Karpas-422 (cell line): ENCODE measurements at places on chromosomes 3 and 15.

DNA sequence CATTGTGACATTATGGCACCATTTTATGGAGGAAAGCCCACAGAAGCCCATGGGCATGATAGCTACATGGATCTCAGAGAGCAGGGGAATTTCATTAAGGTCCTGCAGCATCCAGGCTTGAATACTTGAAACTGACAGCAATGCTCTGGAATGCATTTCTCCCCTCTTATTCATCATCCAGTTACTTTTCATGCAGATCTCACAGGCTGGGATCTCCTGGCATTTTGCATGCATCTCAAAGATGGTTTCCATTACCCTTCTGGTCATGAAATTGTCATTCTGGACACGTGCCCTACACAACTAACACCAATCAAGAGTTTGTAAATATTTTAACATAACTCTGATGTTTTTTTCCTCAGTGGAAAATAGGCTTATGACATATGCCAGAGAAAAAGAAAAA is 32.4 kb downstream of the VGLL3 start:
- DNase-seq, result no peak

- peak; percentile 89 for DNase-seq
Observed at GRCh38 chr15:31200735-31201151, 99.2 kb upstream of the TRPM1 start.

DNA sequence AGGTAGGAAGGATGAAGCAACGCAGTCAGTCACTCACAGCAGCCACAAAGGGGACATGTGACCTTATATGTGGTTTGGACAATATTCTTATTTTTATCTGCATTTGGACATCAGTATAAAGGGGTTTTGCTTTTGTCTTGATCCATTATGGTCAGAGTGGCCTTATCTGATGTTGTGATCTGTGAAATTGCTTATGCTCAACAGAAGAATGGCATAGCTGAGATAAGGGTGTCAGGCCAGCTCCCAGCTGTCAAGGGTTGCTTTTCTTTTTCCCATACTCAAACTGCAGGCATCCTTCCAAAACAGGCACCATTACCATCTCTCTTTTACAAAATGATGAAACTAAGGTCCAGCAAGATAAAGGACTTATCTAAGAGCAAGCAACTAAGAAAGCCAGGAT is 28.1 kb downstream of the DCLK3 start:
- no peak for DNase-seq

GRCh38 chr3:126523745-126524428 is at the start of gene CHST13:
TSS of gene CHST13 (plus strand) at chr3:126524155. CDS start at chr3:126524333, 178 bp downstream.
- no peak for DNase-seq

DNA sequence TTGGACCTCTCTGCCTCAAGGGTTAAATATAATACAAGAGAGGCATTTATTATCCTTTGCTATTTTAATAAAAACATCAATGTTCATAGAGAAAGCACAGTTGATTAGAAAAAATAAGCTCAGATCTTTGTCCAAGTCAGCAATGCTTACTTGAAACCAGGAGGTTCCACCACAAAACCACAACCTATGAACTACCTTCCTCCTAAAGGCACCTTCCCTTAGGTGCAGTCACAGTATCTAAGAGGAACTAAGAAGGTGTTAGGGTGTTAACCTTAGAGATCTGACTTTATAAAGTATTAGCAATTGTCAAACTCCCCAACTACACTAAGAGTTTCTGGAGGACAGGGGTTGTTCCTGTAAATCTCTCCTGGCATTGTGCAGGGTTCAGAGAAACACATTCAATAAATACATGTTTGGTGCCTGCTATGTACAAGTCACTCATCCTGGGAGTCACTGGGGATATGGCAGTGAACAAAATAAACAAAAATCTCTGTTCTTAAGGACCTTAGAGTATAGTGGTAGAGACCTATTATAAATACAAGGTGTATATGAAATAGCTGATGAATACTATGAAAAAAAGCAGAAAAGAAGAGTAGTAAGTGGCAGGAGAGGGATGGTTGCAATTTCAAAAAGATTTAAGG is 208.6 kb downstream of the NFKBIZ start:
- DNase-seq, result no peak

- peak; percentile 75 for DNase-seq
Observed at GRCh38 chr3:170154569-170155143, 26.9 kb downstream of the PHC3 start.

DNA sequence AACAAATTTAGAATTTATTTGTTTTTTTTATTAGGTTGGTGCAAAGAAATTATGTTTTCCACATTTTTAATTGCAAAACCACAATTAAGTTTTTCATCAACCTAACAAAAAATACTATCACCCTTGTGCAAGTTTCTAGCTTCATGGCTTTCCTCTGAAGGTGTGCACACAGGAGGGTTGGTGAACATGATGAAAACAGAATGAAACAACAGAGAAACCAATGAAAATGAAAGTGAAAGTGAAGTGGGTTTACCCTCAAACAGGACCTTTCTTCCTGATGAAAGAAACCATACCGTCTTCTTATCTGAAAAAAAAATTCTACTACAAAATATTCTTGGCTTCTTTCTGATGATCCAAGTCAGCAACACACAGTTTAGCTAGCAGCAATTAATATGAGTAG is 71.9 kb upstream of the FEZF2 start:
- DNase-seq, result no peak

DNA sequence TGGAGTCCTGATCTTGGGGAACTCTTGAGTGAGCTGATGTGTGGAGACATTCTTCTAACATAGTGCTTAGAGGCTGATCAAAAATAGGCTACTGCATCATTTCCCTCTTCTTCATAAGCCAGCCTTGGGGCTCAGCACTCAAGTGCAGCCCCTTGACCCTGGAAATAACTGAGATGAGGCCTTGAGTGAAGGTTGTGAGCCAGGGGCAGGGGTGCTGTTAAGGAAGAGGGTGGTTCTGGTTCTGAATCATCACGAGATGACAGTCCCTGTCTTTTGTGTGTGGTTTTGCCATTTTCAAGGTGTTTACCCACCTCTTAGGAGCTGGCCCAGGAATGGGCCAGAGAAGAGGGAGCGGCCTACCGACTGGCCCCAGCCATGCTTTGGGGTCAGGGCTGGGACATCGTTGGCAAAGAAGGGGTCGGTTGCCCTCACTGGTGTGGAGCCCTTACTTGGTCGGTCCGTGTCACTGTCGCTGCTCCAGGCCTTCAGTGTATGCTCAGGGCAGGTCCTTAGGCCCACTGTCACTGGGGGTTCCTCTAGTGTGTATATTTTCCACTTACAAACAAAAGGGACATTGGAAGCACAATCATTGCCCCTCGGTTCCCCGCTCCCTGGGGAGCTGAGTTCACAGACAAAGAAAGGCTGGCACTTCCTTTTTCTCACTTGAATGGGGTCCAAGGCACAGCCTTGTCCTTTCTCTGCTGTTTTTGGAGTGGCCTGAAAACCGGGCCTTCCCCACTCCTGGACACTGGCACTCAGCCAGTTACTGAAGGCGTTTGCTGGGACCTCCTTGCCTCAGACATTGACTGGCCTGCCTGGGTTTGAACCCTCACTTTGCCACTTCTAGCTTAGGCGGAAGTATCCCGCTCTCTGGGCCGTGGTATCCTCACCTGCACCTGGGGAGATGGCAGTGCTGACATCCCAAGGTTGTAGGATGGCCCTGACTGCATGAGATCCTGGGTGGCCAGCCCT is 46.6 kb downstream of the SLC6A6 start:
- no peak for DNase-seq

GRCh38 chr3:88485001-88485400 is 335.2 kb downstream of the C3orf38 start:
- no peak for DNase-seq

- DNase-seq, result no peak
Observed at GRCh38 chr3:52039846-52040245, 16.5 kb downstream of the DUSP7 start.

- DNase-seq, result no peak
Observed at GRCh38 chr3:196638861-196639482, 522 bp upstream of the NRROS start.

DNA sequence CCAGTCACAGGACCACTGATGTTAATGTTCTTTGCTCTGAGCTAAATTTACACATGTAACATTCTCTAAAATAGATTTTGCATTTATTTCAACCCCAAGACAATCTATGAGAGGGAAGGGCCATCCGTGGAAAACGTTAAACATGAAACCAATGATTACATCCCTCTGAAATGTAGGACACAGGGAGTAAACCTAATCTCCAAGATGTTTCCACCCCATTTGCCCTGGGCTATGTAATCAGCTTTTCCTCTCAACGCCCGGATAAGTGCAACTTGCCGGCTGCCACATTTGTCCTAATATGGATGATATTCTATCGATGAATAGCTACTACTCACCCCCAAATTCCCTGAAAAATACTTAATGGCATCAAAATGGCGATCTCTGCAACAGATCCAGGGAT is 6.4 kb upstream of the FMN1 start:
- DNase-seq, result no peak

GRCh38 chr3:45199837-45200648 is 26.0 kb downstream of the TMEM158 start:
- peak; percentile 28 for DNase-seq

DNA sequence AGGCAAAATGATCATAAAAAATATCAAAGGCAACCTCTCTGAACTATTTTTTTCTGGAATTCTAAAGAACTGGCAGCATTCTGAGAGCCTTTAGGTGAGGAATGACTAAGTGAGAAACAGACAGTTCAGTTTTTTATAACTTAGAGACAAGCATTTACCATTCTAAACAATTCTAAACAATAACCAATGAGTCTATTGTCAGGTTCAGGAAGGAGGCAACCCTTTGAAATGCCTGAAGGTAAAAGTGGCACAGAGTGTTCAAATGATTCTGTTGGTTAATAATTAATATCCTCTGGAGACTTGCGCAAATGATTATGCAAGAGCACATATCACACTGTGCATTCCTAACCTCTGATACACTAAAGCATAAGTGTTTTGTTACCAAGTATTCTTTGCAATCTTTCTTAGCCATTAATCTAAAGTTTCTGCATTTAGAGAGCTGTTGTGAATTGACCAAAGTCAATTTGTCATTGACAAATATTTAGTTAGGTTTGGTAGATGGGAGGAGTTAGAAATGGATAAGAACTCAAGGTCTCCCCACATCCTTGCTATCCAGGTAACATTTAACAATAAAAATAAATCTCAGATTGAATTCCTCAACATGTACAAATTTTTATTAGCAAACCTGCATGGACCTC is 9.2 kb upstream of the TGFBR2 start:
- DNase-seq, result no peak

GRCh38 chr3:147411815-147412241 is 2.7 kb downstream of the ZIC1 start:
- DNase-seq, result no peak

DNA sequence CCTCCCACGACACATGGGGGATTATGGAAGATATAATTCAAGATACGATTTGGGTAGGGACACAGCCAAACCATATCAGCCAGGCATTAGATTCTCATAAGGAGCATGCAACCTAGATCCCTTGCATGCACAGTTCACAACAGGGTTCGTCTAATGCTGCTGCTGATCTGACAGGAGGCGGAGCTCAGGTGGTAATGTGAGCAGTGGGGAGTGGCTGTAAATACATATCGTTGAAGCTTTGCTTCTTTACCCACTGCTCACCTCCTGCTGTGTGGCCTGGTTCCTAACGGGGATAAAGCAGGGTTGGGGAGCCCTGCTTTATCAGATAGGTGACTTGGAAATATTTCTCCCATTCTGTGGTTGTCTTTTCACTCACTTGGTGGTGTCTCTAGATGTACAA is 14.8 kb downstream of the DOCK3 start:
- DNase-seq, result no peak

GRCh38 chr3:166759736-166760513 is 620.2 kb downstream of the ZBBX start:
- no peak for DNase-seq

GRCh38 chr3:155252535-155252934 is 40.9 kb downstream of the STRIT1 start:
- DNase-seq, result no peak

GRCh38 chr3:99918715-99919114 is 101.1 kb downstream of the CMSS1 start:
- DNase-seq, result no peak

- DNase-seq, result no peak
Observed at GRCh38 chr3:154971771-154972326, 108.3 kb upstream of the MME start.

GRCh38 chr3:27824312-27825200 is 102.4 kb upstream of the EOMES start:
- no peak for DNase-seq

GRCh38 chr15:93063796-93064690 is 25.0 kb downstream of the RGMA start:
- no peak for DNase-seq

- DNase-seq, result no peak
Observed at GRCh38 chr3:195844671-195845218, 33.0 kb upstream of the MUC4 start.

GRCh38 chr15:40150163-40150925 is 10.5 kb upstream of the BUB1B start:
- no peak for DNase-seq

DNA sequence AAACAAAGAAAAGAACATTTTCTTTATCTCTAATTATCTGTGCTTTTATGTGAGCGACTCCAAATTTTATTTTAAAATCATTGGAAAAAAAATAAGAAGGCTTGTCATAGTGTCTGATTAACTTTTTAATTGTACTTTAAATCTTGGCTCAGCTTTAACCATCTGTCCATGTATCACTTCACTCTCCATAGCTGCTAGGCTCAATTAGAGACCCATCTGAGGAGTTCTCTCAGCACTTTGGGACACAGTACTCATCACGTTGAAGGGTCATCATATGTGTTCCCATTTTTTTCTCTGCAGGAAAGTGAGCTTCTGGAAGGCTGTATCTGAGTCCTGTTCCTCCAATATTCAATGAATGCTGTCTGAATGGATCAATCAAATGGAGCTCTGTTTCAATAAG is 908.5 kb upstream of the ROBO1 start:
- DNase-seq, result no peak

DNA sequence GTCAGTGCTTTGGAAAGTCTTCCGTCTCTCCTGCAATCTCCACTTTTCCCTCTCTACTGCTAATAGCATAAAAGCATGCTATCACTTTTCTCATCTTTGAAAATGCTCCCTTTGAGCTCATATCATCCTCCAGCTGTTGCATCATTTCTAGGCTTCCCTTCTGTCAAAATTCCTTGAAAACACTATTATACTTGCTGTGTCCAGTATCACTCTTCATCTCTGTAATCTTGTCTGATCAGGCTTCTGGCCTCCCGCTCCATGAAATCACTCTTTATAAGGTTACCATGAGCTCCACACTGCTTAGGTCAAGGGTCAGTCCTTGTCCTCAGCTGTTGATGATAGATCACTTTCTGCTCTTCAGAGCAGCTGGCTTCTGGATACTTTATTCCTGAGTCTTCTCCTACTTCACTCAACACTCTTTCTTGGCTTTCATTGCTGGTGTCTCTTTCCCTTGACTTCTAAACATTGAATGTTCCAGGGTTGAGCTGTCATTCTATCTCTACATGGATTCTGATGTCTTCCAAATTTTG is 50.9 kb upstream of the SPTSSB start:
- no peak for DNase-seq

- DNase-seq, result no peak
Observed at GRCh38 chr3:24242012-24242698, 252.5 kb downstream of the THRB start.
